ENCODE measurements at places on chromosomes 16 and 17. TPM values are rescaled to one million over a fixed set of nuclear protein-coding genes. Genes with fewer than 3 reads are reported as not detected.

The SCN4A gene
- total RNA-seq, result 0.10 TPM

The NXPH3 gene
- 0.26 TPM for total RNA-seq

DNA sequence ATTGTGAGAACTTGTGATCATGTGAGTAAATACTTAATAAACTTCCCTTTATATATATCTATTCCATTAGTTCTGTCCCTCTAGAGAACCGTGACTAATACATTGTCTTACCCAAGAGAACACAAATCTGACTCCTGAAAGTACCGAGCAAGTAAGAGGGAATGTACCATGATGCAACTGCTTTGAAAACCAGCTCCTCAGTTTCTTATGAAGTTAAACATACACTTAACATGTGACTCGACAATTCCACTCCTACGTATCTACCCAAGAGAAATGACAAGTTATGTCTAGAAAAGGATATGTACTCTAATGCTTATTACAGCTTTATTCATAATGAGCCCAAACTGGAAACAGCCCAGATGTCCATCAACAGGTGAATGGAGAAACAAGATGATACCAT lies 8.8 kb upstream of the GJD3 start:
- DNase-seq, result no peak
- H3K4me1 ChIP-seq, result peaks cover 39% of the 10 kb centered on the region
- H3K27me3 ChIP-seq, result no peaks in the 10 kb centered on the region
- no peaks in the 10 kb centered on the region for H3K36me3 ChIP-seq

GRCh38 chr17:17140590-17140980 lies 65.5 kb downstream of the PLD6 start:
- no peak overlapping the region for H3K4me3 ChIP-seq
- no peak for DNase-seq
- peaks cover 11% of the 10 kb centered on the region for H3K36me3 ChIP-seq
- peaks cover 6% of the 10 kb centered on the region for H3K4me1 ChIP-seq
- no peak overlapping the region for H3K27ac ChIP-seq
- no peaks in the 10 kb centered on the region for H3K27me3 ChIP-seq

- H3K27me3 ChIP-seq, result no peaks in the 10 kb centered on the region
- H3K27ac ChIP-seq, result no peak overlapping the region
- no peak overlapping the region for H3K4me3 ChIP-seq
- DNase-seq, result no peak
- peaks cover 13% of the 10 kb centered on the region for H3K36me3 ChIP-seq
These were observed 35.6 kb upstream of the ZNF750 start for GRCh38 chr17:82875407-82875856.

The NEUROD2 gene
- total RNA-seq, result not detected

The KRTAP2-2 gene
- total RNA-seq, result not detected
